Nasal cavity respiratory epithelium epithelial cell of viscerocranial mucosa (primary cell): ENCODE measurements at places on chromosomes 3 and 15. TPM values are rescaled to one million over a fixed set of nuclear protein-coding genes. Genes with fewer than 3 reads are reported as not detected.

The RBP2 gene
- not detected in 2 replicates for total RNA-seq

The TERC gene
- total RNA-seq: 32.6 and 554 TPM in 2 replicates

The SPTBN5 gene
- total RNA-seq: 0.34 and 1.2 TPM in 2 replicates

The HES1 gene
- 53.0 and 75.1 TPM in 2 replicates for total RNA-seq

The SYNPR gene
- total RNA-seq: not detected in 2 replicates

The GABRA5 gene
- not detected in 2 replicates for total RNA-seq

The PTPRG gene
- total RNA-seq: 23.2 and 34.7 TPM in 2 replicates

The CCDC54 gene
- total RNA-seq: not detected in 2 replicates

The FSD2 gene
- not detected in 2 replicates for total RNA-seq

The CHST13 gene
- total RNA-seq: not detected in 2 replicates

The TM4SF18 gene
- total RNA-seq: not detected in 2 replicates

The TRPM1 gene
- total RNA-seq: under 0.01 and 0.68 TPM in 2 replicates

The PLSCR5 gene
- not detected in 2 replicates for total RNA-seq
